ENCODE measurements at places on chromosomes 12 and 14.

DNA sequence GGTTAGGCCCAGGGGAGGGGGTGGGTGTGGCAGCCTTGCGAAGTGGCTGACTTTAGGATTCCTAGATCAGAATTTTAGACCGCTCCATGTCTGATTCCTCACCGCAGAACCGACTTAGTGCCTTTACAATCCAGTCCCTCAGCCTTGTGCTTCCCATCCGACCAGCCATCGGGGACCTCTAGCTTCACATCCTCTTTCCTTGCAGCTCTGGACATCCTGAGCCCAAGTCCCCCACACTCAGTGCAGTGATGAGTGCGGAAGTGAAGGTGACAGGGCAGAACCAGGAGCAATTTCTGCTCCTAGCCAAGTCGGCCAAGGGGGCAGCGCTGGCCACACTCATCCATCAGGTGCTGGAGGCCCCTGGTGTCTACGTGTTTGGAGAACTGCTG is 557 bp downstream of the COPS7A start:
- no peak for DNase-seq

GRCh38 chr12:524167-524951 is 64.6 kb downstream of the B4GALNT3 start:
- peak; percentile 19 for DNase-seq

DNA sequence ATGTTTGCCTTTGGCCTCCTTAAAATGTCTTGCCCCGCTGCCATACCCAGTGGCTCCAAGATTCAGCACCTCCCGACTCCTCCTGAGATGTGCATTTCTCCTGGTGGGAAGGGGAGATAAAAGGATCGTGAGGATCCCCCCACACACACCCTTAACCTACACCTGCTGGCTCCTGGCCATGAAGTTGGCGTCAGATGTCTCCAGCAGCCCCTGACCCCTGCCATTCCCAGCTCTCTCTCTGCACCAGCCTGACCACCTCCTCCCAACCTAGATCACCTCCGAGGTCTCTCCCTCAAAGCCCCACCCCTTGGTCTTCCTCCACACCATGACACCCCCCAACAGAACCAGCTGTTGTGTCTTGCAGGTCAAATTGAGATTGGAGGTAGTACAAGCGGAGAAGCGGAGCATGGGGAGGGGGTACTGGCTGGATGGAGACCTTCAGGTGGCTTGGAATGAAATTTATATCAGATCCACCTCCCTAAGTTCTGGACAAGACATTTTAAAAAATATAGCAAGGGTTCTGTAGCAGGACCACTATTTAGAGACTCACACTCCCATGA is 151.1 kb upstream of the FKBP4 start:
- no peak for DNase-seq

GRCh38 chr12:124734224-124734788 is 129.4 kb downstream of the SCARB1 start:
- peak; percentile 79 for DNase-seq

- DNase-seq = peak; percentile 44
These were observed 98.8 kb downstream of the FRMD6 start for GRCh38 chr14:51750542-51750941.

DNA sequence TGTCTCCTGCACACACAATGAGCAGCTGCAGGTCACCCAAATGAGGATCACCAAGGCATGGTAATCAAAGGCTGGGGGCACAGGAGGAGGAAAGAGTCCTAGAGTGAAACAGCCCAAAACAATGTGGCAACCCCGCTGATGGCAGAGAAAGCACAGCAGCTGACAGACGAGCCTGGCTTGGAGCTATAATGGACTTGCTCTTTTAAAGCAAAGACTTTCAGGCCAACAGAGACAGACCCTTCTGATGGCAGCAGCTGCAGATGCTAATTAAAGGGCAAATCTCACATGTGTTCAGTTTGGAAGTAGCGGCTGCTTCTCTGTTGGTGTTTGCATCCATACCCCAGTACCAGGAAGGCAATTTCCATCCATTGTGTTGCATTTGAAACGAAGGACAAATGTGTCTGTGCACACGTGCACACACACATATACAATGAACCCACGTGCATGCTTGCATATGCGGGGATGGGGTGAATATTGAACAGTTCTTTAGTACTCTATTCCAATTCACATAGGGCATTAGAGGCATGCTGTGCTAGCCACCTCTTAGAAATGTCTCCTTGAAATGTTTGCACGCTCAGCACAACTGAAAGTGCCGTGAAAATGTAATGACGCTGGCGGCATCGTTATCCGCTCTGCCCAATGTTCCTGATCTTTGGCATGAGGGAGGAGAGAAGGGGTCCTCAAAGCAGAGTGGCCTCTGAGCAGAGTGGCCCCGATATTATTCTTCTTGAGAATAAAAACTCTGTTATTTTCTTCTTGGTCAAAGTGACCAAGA is 38.1 kb downstream of the CIT start:
- no peak for DNase-seq

DNA sequence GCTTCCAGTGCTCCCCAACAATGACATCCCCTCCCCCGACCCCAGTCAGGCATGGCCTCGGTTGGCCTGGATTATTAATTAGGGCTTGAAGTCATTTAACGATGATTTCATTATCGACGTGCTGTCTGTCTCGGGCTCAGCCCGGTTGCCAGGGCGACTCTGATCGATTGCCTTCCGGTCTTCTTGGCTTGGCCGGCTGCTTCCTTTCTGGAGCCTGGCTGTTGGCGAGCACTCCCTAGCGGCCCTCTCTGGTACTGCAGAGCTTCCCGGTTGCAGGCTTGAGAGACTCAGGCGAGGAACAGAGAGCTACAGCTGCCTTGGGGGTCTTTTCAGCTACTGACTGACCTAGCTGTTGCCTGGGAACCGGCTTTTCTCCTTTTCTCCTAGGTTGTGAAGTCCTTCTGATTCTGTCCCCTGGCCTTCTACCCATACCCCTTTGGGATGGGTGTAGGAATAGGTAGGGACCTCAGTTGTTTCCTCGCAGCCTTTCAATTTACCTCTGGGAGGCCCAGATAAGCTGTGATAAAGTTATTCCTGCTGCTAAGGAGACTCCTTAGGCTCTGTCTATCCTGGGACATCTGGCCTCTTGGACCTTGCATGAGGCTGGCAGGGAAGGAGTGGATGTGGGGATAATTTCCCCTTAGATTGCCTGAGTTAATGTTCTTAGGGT is 5.5 kb upstream of the CISTR start:
- DNase-seq = peak; percentile 86

- DNase-seq = peak; percentile 72
These were observed 196.6 kb downstream of the PCNX1 start for GRCh38 chr14:71103662-71104484.

GRCh38 chr12:4849795-4850345 is 59.8 kb upstream of the KCNA1 start:
- no peak for DNase-seq

DNA sequence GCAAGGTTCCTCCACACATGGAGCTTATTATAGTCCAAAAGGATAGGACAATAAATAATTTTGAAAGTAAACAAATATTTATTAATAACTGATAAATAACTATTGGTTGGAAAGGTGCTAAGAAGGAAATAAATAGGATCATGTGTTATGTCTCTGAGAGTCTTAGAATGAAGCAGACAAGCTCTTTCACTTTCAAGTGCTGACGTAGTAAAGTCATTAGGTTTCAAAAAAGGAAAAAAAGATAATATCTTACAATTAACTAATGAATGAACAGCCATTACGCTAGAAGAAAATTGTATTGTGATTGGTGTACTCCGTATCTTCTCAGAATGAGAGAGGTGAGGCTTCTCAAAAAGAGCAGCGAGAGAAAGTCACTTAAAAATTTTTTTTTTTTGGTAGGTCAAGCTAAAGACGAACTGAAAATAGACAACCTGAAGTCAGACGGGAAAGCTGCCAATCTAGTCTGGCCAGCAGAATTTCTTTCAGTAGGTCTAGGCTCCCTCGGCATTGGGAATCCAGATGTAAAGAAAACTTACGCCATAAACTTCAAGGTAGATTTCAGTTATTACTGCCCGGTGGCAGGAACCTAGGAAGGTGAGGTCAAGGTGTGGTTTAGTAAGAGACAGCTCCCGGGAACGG is 583 bp upstream of the LEMD3 start:
- DNase-seq = no peak

DNA sequence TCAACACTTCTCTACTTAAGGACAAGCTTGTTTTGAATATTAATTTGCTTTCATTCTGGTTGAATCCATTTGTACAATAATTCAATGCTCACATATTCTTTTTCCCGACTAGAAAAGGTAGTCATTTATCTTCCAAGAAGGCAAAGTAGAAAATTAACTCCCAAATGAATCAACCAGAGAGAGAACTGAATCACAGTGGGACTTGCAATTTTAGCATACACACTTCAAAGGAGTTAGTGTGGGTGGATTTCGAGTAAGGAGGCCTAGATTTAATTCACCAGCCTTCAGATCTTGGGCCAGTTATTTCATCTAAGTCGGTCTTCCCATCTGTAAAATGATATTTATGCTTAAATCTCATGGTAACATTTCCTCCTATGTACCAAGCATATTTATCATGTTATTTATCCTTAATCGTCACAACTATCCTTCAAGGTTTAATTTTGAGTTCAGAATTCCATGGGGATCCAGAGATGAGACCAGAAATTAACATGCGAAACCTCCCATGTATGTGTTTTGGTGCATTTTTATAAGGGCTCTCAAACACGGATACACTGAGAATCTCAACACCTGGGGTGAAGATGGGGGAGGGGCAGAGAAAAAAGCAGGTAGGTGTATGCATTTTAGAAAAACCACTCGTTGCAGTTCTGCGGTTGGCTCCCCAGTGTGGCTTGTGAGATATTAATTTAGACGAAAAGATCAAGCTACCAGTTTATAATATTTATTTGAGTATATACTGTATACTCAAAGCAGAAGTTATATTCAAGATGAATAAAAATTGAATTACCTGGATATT is 38.9 kb upstream of the IL22 start:
- no peak for DNase-seq

DNA sequence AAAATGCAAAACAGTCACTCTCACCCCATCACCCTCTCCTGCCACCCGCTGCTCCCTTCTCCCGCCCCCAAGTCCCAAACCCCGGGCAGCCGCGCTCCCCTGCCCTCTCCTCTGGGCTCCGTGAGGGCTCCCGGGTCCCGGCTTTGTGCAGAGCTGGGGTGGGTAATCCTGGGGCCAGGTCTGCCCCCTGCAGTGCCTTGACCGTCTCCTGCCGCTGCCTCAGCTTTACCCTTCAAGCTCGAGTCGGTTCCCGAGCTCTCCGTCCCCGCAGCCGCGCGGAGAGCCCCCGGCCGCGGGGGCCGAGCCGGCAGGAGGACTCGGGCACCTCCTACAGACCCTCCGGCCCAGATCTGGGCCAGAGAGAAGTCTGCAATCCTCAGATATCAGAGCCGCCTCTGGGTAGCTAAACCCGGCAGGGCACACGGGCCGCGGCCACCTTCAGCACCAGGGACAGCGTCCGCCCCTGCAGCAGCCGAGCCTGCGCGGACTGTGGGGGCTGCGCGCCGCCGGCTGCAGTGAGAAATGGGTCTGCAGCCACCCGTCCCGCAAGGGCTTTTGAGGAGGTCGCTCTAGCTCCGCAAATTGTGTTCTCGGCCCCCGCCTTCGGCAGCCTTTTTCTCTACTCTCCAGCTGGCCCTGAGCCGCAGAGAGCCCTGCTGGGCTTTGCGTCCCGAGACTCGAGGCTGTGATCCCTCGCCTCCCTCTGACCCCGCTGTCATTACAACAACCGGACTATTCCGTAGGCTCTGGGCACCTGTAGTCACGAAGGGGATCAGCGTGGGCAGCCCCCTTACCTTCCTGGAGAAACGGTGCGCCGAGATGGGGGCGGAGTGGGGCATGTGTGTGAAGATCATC is 1.2 kb downstream of the PRMT8 start:
- DNase-seq = peak; percentile 70

DNA sequence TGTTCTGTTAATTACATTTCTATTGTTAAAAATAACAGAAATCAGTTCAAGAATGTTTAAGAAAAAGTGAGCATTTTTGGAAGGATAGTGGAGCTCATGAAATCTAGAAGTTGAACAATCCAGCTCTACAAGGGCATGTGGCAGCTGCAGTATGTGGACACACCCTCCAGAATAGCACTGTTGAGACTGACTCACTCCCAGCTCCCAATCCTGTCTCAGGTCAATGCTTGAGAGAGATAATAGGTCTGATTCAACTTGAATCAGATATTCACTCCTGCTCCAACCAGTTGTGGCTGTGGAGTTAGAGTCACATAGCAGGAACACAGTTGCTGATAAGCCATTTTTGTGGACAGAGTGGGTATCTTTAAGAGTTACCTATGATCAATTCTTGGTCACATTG is 113.0 kb upstream of the NTF3 start:
- DNase-seq = no peak

DNA sequence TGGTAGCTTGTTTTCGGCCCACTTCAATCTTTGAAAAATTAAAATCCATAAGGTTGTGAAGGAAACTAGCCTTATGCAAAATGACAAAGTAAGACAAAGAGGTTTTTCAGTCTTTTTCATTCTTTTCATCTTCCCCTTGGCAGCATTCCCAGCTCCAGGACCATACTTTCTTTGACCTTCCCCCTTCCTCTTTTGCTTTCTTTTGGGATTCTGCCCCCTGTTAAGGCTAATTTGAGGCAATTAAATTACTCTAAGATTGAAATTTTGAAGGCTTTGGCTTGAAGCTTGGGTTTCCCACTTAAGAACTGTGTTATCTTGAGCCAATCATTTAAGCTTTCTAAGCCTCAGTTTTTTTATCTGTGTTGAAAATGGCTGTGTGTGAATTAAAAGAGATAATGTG is 124.9 kb downstream of the DACT1 start:
- no peak for DNase-seq

DNA sequence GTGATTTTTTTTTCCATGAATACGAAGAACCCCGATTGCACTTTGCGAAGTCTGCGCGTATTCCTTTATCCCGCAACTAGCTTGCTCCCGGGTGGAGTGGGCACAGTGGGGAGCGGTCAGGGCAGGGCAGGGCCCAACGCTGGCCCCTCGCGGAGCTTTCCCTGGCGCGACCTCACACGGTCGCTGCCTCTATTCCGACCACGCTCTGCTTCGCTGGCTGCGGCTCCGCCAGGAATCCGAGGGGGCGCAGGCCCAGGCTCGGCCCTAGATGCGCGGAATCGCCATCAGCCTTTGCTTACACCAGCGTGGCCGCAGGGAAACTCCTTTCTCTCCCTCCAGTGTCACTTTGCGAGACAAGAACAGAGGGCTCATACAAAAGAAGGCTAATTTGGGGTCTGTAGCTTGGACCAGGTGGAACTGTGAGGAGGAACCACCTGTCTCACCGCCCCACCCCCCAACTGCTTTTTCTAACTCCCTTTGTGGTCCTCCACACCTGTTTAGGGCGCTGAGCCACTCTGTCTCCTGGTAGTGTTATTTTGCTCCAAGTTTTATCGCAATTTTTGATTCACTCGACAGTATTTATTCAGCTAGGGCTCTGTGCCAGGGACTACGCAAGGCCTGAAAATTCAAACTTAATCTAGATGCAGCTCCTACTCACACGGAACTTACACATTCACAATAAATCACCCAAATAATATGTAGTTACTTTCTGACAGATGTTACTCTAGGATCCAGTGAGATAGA is 3.1 kb upstream of the NKX2-1 start:
- DNase-seq = no peak

- DNase-seq = no peak
These were observed 58.1 kb downstream of the DAAM1 start for GRCh38 chr14:59246566-59246965.

- DNase-seq = no peak
These were observed 6.3 kb downstream of the TMEM179 start for GRCh38 chr14:104598039-104598909.

- peak; percentile 40 for DNase-seq
These were observed 1201.5 kb downstream of the BCL11B start for GRCh38 chr14:98070536-98070935.
